ENCODE measurements at places on chromosomes 5 and 9. TPM values are rescaled to one million over a fixed set of nuclear protein-coding genes. Genes with fewer than 3 reads are reported as not detected.

- DNase-seq = no peak
Measured at GRCh38 chr9:134436911-134437310, 110.7 kb downstream of the RXRA start.

GRCh38 chr5:177606071-177607051, 6.4 kb downstream of the B4GALT7 start:
- no peak for DNase-seq

DNA sequence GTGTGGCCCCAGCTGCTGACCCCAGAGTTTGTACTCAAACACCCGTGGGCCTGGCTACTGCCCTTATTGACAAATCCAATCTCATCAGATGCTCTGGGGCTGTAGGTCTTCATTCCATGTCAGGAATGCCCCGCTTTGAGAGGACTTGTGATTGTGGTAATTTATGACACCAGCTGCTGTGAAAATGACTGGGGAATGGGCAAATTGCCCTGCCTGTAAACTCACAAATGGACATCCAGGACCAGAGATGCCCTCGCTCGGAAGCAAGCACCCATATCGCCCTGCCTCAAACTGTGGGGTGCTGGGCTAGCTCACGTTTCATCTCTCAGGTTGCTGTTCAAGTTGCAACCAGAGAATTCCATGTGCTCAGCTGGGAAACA, 225.9 kb upstream of the MAP3K1 start:
- DNase-seq = no peak

GRCh38 chr5:119902593-119902992, 273.2 kb downstream of the FAM170A start:
- no peak for DNase-seq

- no peak for DNase-seq
Measured at GRCh38 chr5:145681686-145682085, 153.5 kb downstream of the PRELID2 start.

GRCh38 chr5:96927008-96927407, 8.9 kb upstream of the LNPEP start:
- no peak for DNase-seq

GRCh38 chr9:89225991-89226471, 47.4 kb upstream of the SHC3 start:
- DNase-seq = no peak

GRCh38 chr5:39100851-39101396, 26.7 kb upstream of the RICTOR start:
- no peak for DNase-seq

GRCh38 chr5:80654054-80654390, 430 bp upstream of the MSH3 start:
- DNase-seq = no peak

- no peak for DNase-seq
Measured at GRCh38 chr5:2112173-2113025, 229.7 kb upstream of the IRX4 start.

DNA sequence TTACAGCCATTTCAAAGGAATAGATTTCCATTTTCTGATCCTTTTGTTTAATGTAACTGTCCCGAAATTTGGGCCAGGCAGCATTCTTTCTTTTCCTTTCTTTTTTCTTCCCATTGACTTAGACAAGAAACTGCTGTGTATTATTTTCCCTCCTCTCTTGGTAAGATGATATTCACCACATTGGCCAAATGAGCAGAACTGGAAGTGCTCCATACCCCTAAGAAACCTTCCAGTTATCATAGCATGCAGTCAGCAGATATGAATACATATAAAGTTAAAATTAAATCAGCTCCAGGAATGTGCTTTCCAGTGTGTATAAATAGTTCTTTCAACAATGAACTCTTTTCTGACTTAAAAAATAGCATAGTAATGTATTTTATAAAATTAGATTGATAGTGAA, 168.5 kb upstream of the GAS1 start:
- DNase-seq = no peak

- no peak for DNase-seq
Measured at GRCh38 chr5:94433397-94434163, 184.8 kb downstream of the KIAA0825 start.

DNA sequence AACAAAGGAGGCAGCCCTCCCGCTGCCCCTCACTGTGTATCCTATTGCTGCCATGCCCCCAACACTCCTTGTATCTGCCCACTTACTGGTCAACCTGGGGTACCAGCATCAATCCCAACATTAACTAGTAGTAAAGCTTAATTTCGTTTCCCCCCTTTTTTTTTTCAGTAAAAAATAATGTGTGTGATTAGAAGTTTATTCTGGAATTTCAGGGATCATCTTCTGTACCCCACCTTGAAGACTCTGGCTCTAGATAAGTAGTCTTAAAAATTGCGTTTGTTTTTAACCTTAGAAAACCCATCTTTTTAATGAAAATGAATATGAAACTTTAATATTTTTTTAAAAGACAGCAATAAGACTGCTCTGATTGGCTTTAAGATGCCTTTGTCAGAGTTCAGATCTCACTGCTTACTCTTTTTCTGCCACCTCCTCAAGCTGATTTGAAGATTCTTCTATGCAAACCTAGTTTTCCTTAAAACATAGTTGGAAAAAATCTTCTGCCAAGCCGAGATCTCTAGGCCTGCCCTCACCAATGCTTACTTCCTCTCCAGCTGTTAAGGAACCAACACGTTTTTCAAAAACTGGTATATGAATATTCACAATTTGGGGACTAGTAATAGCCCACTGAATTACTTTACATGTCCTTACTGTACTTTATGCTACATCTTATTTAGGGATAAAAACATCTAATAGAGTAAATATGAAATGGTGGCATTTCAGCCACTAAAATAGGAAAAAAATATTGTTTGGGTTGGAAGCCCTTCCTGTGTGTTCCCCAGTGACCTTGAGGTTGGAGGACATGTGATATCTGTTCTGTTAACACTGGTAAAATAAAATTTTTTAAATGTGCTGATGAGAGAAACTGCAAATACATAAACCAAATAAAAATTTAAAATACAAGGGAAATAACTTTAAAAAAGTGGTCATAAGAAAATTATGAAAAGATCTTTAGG, 4.0 kb upstream of the RHOBTB3 start:
- DNase-seq = no peak

DNA sequence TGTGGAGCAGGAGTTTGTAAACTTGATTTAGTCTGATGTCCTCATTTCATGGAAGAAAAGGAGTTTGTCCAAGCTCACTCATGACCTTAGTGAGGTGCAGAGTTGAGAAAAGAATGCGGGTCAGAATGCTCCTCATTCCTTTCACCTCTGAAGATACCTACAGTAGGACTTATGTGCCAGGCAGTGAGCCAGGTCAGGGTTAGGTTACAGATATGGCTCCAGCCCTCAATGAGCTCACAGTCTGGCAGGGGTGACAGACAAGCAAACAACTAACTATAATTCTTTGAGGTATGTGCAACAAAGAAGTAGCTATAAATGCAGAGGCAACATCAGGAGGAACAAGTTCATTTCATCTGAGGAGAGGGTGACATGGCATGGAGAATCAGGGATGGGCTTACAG, 102.5 kb downstream of the SPATA31D1 start:
- no peak for DNase-seq

GRCh38 chr9:124209279-124209678, 48.5 kb upstream of the NEK6 start:
- no peak for DNase-seq

DNA sequence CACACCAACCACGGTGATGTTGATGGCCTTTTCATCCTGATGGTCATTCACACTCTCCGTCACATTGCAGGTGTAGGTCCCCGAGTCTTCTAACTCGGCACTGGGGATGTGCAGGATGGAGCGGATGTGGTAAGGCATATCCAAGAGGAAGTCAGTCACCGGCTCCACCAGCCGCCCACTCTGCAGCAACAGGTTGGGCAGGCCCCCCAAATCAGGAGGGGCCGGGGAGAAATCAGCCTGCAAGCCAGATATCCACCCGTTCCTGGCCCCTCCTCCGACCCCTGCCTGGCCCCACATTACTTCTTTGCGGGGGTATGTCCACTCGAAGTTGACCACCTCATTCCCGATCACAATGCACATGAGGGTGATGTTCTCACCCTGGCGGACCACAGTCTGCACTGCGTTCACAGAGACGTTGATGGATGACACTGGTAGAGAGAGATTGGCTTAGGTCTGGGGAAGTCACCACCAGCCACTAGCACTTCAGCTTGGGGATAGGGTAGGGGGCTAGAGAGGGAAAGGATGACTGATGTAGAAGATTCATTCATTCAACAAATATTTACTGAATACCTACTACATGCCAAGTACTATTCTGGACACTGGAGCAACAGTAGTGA, 22.0 kb downstream of the PDGFRB start:
- DNase-seq = no peak

DNA sequence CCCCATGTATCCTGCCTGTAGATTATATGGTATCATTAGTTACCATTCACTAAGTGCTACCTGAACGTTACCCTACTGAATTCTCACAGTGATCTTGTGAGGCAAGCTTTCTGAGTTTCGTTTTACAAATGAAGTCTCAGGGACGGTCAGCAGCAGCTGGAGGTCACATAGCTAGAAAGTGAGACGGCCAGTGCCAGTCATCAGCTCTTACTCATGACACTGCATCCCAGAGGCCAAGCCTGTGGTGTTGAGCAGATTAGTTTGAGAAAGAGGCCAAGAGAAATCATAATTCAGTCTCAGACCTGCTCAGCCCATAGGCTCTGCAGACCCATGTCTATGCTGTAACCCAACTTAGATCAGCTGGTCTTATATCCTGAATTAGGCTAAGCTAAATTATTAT, 95.7 kb upstream of the EGFLAM start:
- no peak for DNase-seq

- no peak for DNase-seq
Measured at GRCh38 chr5:132677191-132677590, 3.4 kb downstream of the IL4 start.

DNA sequence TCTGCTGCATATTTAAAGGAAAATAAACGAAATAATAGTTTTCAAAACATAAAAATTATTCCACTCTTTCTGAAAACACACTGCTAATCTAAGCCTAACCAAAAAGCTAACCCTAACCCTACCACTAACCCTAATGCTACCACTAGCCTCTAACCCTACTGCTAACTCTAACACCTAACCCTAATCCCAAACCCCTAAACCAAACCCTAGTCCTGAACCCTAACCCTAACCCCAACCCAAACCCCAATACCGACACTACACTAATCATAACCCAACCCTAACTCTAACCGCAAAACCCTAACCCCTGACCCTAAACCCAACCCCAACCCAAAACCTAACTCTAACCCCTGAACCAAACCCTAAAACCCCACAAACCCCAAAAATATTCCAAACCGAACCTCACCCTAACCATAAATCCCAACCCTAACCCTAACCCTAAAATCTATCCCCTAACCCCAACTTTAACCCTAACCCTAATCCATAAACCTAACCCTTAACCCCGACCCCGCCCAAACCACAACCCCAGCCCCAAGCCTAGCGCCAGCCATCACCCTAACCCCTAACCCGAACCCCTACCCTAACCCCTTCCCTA, 41.9 kb upstream of the PLEKHG4B start:
- no peak for DNase-seq

Gene PCDHGA10
- total RNA-seq = 11.0 TPM

Gene CCIN
- 0.16 TPM for total RNA-seq

Gene MCC
- 17.7 TPM for total RNA-seq

Gene ORM2
- total RNA-seq = 0.32 TPM

Gene IRX1
- total RNA-seq = 1.2 TPM

Gene CDKN2B-AS1
- total RNA-seq = not detected

Gene GALNT12
- total RNA-seq = 0.38 TPM

Gene RNF180
- 13.7 TPM for total RNA-seq

Gene CYSRT1
- total RNA-seq = not detected

Gene IFNA13
- total RNA-seq = not detected

Gene CNTLN
- 3.1 TPM for total RNA-seq

Gene SLC34A3
- not detected for total RNA-seq

Gene NSG2
- total RNA-seq = 1.5 TPM

Gene GHR
- 10.4 TPM for total RNA-seq

Gene ANKRD31
- total RNA-seq = 0.13 TPM

Gene GRIN3A
- 0.11 TPM for total RNA-seq

Data from cardiac septum (tissue), 1 donor.